Hypothalamus (tissue), 51 donors: ENCODE measurements at places on chromosomes 5 and 9.
A peak's percentile ranks its signal among the peaks of the same experiment; 100 is the strongest.

- peak; percentile 73 for DNase-seq
Measured at GRCh38 chr5:36876965-36877666, 547 bp downstream of the NIPBL start.

GRCh38 chr9:84456527-84456926 is 116.0 kb upstream of the SLC28A3 start:
- DNase-seq, result no peak

- no peak for DNase-seq
Measured at GRCh38 chr9:130089141-130089540, 35.4 kb downstream of the GPR107 start.

DNA sequence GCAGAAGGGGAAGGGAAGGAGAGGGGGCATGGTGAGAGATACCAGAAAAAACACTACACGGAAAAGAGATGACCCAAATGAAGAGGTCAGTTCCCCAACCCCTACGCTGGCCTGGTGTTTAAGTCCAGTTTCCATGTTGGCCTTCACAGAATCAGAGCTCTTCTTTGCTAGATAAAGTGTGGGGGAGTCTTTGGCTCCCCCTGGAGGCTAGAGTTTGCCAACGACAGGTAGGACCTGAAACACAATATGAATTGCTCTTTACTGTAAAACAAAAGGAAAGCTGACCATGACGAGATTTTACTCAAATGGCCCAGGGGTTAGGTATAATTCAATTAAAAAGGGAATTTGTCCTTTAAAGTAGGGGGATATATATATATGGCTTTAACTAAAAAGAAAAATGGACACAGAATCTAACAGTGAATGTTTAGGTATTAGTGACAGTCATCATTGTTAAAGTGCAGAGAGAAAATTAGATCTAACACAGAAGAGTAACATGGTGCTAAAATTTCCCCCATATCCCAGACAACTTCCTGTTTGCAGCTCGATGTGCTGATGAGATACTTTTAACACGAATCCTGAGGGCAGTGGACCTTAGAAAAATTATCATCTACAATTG is 92.0 kb downstream of the SV2C start:
- DNase-seq, result peak; percentile 13

- no peak for DNase-seq
Measured at GRCh38 chr5:74073257-74073656, 447.3 kb downstream of the ARHGEF28 start.

- DNase-seq, result no peak
Measured at GRCh38 chr5:72709341-72709740, 107.1 kb upstream of the TNPO1 start.

GRCh38 chr5:33933723-33934169 is 2.4 kb upstream of the RXFP3 start:
- no peak for DNase-seq

DNA sequence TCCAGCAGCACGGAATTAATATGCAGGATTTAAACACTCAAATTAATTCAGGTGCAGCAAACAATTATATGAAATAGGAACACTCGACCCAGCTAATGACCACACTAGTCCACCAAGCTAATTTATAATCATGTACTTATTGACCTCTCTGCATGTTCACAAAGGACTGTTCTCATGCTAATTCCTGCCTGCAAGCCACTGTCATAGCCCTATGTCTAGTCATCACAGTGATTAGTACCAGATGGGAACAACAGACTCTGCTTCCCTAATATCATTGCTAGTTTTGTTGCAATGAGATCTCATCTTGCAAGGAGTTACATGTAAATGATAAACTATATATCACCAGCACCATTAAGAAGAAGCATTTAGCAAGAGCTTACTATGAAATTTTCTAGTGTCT is 553.0 kb upstream of the GRAMD2B start:
- DNase-seq, result no peak
